ENCODE measurements at places on chromosomes 3 and 15.
A peak's percentile ranks its signal among the peaks of the same experiment; 100 is the strongest.

GRCh38 chr3:151093905-151094304, 8.4 kb downstream of the MED12L start:
- no peak for DNase-seq

GRCh38 chr15:60651734-60652141, 172.8 kb upstream of the ICE2 start:
- no peak for DNase-seq

DNA sequence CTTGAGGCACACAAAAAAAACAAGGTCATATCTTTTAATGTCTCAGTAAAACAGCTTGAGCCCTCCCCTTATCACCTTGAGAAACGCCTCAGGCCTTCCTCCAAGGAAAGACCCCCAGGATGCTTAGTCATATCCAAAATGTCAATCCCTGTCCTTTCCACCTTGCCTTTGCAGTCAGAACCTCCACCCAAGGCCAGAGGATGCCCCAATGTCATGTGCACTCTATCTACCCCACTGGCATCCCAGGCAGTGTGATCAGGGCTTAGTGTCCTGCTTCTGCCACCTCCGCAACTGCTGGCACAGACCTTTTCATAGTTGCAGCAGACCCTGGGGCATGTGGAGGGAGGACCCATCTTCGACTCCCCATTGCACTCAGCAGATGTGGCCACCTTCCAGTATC, 268.0 kb upstream of the LRRFIP2 start:
- no peak for DNase-seq

DNA sequence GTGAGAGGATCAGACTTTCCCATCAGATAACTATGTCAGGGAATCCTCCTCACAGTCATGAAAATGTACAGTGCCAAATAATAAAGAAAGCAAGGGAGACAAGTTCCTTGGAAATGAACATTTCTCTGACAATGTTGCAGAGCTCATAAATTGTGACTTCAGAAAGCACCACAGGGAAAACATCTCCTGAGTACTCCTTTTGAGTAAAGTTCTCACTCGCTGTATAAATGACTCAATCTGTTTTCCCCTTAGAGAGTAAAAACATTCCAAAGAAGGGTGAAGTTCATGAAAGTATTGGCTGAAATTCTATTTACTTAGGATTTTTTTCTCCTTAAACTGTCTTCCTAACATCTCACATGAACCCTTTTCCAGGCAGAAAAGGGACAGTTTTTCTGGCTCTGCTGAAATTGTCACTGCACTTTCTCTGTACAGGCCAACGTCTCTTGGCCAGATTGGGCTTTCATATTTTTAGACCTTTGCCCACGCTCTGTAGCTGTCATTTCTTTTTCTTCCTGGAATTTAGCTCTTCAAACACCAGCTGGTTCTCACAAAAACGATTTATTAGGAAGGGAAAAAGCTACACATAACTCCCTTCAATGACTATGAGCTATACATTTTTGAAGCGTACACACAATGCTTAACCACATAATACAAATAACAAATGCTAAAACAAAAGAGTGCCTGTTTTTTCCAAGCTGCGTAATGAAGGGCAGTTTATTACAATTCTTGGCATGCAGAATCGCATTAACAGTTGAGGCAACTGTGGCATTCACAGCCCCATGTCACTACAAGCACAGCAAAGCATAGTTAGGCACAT, 216.1 kb downstream of the ATP8B4 start:
- DNase-seq: no peak

DNA sequence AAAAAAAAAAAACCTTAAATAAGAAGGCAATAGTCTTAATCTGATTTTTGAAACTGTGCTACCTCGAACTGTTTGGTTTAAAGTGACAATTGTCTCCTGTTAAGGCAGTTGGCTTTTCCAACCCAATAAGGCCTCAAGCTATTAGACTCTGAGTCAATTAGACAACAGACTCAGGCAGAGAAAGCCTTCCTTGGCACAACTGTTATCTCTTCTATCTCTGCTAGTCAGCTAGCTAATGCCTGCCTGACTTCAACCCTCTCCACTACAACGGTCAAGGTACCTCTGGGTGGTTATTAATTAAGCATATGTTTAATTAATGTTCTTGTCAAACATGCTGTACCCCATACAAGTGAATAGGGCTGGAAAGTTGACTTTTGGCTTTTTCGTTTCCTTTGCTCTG, 110.2 kb upstream of the NLGN1 start:
- no peak for DNase-seq

GRCh38 chr3:12027184-12027846, 23.1 kb downstream of the SYN2 start:
- DNase-seq: no peak

- no peak for DNase-seq
These were observed 77.4 kb upstream of the IQSEC1 start for GRCh38 chr3:13150624-13151023.

DNA sequence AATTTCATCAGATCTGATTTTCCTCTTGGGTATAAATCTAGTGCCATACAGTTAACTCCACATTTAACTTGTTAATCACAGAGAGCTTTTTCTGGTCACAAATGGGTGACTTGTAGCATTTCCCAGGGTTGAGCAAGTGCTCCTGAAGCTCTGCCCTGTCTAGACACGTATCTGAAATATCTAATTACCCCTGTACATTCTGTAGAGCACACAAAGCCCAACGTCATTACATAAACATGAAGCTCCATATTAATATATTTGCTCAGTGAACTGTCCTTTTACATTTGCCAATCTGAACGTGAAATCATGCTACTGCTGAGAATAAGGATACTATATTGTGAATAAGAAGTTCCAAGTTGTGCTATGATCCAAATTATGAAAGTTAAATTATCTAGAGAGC, 49.0 kb downstream of the THBS1 start:
- no peak for DNase-seq

DNA sequence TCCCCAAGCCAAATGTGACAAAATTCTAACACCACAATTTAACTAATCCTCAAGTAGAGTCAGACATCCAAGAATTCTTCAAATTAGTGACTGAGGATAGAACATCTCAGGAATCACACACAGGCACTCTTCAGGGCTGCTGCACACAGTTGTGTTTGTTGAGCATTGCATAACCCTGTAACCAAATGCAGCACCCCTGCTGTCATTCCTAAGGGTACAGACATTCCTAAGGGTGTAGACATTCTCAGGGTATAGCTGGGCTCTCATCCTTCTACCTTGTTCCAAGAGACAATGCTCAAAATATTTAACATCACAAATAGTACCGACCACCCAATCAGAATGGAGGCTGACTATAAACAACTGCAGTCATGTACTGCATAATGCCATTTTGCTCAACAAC, 107.1 kb upstream of the UBE2E2 start:
- no peak for DNase-seq

DNA sequence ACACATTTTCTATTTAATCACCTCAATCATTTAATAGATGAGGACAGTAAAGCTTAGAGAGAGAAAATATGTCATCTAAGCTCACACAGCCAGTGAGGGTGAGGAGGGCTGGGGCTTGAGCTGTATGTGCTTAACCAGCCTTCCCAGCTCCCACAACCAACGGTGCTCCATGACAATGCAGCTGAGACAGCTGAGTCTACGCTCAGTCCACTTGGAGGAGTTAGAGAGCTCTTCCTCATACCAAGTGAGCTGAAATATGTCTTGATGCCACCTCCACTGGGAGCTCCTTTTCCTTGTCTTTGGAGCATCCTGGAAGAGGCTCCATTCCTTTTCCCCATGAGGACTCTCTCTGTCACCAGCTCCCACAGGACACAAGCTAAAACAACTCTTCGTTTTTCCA, 9.3 kb downstream of the HOMER2 start:
- DNase-seq: no peak

- peak; percentile 58 for DNase-seq
These were observed 42.9 kb downstream of the FGD5 start for GRCh38 chr3:14861446-14862302.

DNA sequence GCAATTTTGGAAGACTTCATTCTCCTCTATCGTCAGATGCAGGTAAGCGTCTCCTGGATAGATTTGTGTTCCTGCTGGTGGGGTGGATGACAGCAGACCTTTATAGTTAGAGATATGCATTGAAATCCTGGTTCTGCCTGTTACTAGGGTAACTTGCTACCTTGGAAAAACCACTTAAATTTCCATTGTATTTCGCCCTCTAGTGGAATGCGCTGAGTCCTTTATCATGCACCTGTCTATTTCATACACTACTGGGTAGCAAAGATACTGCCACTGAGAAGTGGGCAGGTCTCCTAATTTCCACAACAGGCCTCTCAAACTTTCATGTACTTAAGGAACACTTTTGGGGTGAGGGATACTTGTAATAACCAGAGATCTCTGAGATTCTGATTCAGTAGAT, 209.5 kb upstream of the SUCLG2 start:
- DNase-seq: no peak

DNA sequence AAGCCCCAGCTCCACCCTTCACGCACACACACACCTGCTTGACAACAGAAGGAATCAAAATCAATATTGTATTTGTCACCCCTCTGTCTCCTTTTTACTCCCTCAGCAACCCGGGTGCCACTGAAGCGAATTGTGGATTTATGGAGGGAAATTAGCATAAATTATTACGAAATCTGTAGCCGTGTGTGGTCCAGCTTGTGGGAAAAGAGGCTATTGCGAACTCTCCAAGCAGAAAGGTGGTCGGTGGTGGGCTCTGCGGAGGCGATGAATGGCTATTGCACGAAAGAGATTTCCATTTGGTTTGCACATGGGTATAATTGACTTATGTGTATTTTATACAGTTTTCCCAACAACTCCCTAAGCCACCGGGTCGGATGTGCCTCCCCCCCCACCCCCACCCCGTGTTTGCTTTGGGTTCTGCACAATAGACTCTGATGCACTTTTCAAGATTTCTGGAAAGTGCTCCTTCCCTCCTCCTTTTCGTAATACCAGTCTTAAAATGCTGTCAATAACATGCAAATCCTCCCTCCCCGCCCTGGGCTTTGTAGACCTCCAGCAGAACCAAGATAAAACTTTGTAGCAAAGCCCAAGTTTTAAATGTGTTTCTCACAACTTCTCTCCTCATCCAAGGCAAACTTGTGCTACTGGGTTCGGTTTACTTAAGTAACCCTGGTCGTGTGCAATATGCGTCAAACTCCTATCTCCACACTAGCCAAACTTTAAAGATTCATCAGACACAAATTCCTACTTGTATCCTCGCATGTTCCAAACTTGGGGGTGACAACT, 3.1 kb upstream of the FOXB1 start:
- DNase-seq: peak; percentile 41

- DNase-seq: no peak
These were observed 38.9 kb upstream of the ALCAM start for GRCh38 chr3:105327662-105328337.

DNA sequence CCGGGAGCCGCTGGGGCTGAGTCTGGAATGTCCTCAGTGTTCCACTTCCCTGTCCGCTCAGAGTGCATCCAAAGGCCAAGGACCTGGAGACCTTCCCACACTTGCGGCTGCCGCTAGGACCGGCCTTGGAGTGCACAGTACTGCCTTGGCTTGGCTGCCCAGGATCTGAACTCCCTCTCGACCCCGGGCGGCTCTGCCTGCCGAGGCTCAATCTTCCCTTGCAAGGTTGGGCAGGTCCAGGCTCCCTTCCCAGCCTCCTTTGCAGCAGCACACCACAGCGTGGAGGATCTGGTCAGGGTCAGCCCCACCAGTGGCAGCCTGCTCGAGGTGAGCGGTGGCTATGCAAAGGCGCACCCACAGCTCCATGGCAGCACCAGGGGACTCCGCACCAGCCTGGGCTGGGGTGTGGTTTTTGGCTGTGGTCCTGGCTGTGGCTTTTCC, 69.2 kb downstream of the PLXNA1 start:
- DNase-seq: no peak

DNA sequence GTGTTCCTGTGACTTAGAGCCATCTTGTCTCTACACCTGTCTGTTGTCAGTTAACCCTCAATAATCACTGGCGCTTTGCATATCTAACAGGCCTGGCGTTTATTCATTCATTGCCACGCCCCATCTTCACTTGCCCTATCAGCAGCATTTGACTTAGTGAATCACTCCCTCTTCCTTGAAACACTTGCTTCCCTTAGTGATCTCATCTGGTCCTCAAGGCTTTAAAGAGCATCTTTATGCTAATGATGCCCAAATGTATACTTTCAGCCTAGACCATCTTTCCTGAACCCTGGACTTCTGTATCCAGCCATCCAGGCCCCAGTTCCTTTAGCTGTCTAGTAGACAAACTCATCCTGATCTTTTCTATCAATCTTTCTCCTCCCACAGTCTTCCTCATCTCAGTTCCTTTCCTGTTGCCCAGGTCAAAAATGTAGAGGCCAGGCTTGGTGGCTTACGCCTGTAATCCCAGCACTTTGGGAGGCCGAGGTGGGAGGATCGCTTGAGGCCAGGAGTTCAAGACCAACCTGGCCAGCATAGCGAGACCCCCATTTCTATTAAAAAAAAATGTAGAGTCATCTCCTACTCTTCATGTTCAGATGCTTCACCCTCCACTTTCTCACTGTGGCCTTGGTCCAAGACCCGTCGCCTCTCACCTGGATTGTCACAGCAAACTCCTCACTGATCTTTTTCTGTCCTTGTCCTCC, 1.4 kb upstream of the IGDCC4 start:
- no peak for DNase-seq

GRCh38 chr3:71752831-71753700, 589 bp upstream of the GPR27 start:
- no peak for DNase-seq

GRCh38 chr15:67784090-67784781, 41.1 kb upstream of the SKOR1 start:
- DNase-seq: peak; percentile 96

DNA sequence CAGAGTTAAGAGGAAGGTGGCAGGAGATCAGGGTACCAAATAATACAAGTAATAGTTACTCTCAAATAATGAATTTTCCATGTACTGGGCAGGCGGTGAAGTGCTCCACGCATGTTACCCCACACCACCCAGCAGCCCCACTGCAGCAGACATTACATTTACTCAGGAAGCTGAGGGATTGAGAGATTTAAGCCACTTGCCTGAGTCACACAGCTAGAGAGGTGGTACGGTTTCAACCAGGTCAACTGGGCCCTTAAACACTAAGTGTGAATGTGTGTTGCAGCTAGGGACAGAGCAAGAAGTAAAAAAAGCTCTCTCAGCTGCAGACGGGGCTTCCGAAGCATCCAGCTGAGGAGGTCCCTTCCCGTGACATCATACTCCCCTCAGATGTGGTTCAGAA, 91.3 kb downstream of the PRICKLE2 start:
- no peak for DNase-seq

- DNase-seq: no peak
These were observed 113.5 kb downstream of the KCNAB1 start for GRCh38 chr3:156233876-156234275.

GRCh38 chr3:170689296-170689829, 103.5 kb upstream of the SLC7A14 start:
- DNase-seq: no peak

- DNase-seq: peak; percentile 11
These were observed 24.2 kb downstream of the UBE2Q2 start for GRCh38 chr15:75867449-75867848.

- DNase-seq: no peak
These were observed 254.1 kb upstream of the CTDSPL start for GRCh38 chr3:37607604-37608003.

- no peak for DNase-seq
These were observed 129.4 kb downstream of the MEX3B start for GRCh38 chr15:81916451-81916850.

- DNase-seq: no peak
These were observed 48.8 kb upstream of the HEG1 start for GRCh38 chr3:125104639-125105038.

- DNase-seq: no peak
These were observed 15.1 kb upstream of the CBLB start for GRCh38 chr3:105883798-105884377.

GRCh38 chr3:6516143-6516542, 344.8 kb upstream of the GRM7 start:
- no peak for DNase-seq

All from hematopoietic multipotent progenitor cell (in vitro differentiated cells).